ENCODE measurements at places on chromosomes 4 and X. TPM values are rescaled to one million over a fixed set of nuclear protein-coding genes. Genes with fewer than 3 reads are reported as not detected.

GRCh38 chr4:41307638-41308037 is 50.9 kb downstream of the UCHL1 start:
- DNase-seq = no peak

GRCh38 chr4:54863571-54864255 is 206.0 kb downstream of the KIT start:
- no peak for DNase-seq

Gene PCDH7
- total RNA-seq = 34.3 TPM

DNA sequence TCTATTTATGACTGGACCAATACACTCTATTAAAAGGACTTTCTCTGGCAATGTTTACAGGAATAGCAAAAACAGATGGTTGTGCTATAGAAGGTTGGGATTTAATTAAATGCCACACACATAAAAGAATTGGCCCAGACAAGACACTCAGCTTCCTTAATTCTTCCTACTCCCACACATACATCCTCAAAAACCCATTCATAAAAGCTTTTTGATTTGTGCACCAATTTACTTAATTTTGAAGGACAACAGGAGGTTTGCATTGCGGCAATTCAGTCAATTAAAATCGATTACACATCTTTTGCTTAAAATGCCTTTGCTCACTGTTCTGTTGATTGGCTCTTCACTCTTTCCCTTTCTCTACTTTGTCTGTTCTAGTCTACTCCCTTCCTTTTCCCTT is 317.1 kb downstream of the CBLL2 start:
- DNase-seq = no peak

DNA sequence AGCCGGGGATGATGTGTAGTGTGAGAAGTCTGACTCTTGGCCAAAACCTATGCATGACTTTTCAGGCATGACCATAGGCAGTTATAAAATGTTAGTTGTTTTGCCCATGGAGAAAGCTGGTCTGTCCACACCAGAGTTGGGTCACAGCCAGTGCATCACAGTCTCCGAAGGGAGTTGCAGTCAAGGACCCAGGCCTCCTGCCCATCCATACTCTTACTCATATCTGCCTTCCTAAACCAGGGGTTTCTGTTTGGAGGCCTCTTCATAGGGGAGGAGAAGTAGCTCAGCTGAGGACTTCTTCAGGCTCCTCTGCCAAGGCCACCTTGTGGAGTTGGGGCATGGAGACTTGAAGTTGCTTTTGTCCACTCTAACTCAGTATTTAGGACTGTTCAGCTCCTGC is 1008.3 kb downstream of the PCDH18 start:
- DNase-seq = no peak

Gene SLC2A9
- 8.2 TPM for total RNA-seq

Gene TEX13B
- total RNA-seq = not detected

Gene GLRA3
- not detected for total RNA-seq

DNA sequence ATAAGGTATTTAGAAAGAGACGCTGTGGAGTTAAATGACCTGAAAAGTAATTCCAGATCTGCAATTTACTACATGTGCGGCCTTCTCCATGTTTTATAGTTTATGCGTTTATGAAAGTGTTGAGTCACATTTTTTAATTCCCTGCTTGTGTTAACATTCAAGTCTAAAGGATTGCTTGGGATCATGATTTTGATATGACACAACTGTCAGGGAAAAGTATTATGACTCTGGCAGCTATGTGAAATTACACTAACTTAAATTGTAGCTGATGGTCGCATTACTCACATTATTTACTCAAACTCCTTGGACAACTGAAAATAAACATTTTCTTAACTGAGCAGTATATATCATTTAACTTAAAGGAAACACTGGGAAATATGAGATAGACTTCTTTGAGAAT is 14.3 kb upstream of the GABRB1 start:
- no peak for DNase-seq

All from left ventricle myocardium inferior (tissue), 1 donor.